HCT116 (cell line): ENCODE measurements at places on chromosomes 5 and 9.
A peak's percentile ranks its signal among the peaks of the same experiment; 100 is the strongest.

GRCh38 chr9:100441911-100442361 is 15.0 kb downstream of the MSANTD3 start:
- DNase-seq: no peak

DNA sequence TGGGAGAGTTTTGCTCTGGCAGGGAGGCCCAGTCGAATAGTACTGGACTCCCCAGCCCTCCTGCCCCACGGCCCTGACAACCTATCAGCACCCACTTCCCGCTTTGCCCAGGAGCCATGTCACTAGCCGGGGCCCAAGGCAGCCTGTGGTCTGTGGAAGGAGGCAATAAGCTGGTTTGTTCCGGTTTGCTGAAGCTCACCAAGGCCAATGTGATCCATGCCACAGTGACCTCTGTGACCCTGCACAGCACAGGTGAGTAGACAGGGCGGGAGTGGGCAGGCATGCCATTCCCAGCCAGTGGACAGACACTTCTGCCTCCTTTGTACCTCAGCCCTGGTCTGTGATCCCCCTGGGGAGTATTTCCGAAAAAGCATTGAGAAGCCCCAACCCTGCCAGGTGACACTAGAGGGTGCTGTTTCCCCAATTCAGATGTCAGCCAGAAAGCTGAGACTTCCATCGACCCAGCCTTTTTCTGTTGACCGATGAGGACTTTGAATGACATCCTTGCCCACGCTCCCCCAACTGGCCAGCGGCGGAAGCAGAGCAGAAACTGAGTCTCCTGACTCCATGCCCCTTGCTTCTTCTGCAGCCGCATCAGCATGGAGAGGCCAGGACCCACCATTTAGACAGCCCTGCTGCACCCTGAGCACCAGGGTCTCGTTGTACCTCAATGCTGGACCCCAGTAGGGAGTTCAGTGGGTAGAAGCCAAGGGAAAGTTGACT is 9.6 kb downstream of the PCYOX1L start:
- peak; percentile 79 for DNase-seq

DNA sequence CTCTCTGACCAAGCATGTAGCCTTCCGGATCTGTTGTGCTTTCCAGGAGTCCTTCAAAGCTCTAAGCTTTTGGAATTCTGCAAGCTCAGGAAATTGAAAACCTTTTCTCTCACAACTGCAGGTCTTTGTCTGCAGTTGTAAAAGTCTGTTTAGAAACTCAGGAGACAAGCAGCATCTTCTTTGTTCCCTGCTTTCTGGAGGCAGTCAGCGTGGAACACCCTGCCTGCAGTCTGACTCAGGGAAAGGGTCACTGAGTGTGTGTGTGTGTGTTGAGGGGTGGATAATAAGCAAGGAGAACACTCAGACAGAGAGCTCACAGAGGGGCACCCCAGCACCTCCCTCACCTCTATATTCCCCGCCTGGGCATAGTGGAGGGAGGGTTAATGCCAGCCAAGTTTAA is 29.1 kb downstream of the KCNIP1 start:
- no peak for DNase-seq

DNA sequence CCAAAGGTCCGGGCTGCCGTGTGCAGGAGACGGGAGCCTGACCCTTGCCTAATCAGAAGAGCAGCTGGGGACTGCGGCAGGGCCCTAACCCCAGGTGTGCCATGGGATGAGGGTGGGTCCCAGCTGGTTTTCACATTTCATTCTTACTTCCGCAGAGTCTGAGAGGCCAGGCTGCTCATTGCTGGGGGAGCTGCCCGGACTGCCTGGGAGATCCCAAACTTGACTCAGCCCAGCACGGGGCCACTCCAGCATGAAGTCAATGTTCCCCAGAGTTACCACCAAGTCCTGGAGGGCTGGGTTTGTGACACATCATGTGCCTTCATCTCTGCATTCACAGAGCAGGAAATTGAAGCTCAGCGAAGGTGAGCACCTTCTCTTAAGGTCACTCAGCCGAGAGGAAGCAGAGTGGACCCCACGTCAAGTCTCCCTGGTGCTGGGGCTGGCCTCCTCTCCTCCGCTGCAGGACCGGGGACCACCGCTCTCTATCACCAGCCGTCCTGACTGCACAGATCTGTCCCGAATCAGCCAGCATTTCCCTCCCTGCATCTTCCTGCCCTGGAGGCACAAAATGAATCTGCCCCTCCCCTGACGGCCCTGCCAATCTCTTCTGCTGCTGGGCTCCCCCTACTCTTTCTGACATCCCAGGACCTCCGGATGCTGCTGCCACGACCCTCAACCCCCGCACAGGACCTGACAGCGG is 54.6 kb upstream of the PHYKPL start:
- no peak for DNase-seq

- no peak for DNase-seq
Observed at GRCh38 chr9:23779220-23779619, 46.8 kb downstream of the ELAVL2 start.

DNA sequence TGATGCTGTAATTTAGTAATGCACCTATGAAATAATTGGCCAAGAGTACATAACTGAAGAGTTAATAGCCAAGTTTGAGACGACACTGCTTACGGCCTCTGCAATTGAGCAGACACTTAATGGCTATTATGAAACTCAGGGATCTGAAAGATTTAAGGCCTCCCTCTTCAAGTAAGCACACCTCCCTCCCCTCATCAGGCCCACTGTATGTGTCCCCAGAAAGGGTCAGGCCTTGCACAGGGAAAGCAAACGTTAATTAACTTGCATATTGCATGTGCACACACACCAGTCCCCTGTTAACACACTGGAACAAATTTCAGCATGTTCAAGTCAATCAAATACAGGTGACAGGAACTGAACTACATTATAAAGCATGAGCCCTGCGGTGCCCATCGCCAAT is 163.6 kb downstream of the SPOCK1 start:
- no peak for DNase-seq

DNA sequence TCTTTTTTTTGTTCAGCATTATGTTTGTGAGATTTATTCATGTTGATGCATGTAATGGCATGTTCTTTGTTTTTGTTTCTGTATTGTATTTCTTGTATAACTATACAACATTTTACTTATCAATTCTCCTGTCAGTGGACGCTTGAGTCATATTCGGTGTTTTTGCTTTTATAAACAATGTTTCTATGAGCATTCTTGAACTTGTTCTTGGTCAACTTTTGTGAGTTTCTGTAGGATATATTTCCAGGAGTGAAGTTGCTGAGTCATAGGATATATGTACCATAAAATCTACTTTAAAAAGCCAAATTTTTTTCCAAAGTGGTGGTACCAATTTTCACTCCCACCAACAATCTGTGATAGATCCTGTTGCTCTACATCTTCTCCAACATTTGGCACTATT is 104.8 kb downstream of the VCAN start:
- no peak for DNase-seq

DNA sequence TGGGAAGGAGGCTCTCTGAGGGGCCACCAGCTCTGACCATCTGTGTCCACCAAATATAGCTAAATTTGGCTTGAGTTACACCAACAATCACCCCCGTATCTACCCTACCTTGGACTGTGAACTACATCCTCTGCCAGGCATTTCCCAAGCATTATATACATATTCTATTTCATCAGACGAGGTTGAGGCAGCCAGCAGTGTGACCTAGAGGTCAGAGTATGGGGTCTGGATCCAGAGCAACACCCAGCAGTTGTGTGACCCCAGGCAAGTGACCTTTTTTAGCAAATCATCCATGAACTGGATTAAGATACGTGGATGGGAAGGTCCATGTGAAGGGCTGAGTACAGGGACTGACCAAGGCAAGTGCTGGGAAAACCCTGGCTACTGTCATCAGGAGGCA is 180.6 kb downstream of the HSPA4 start:
- no peak for DNase-seq

- no peak for DNase-seq
Observed at GRCh38 chr9:132991351-132992300, 13.1 kb downstream of the GFI1B start.

DNA sequence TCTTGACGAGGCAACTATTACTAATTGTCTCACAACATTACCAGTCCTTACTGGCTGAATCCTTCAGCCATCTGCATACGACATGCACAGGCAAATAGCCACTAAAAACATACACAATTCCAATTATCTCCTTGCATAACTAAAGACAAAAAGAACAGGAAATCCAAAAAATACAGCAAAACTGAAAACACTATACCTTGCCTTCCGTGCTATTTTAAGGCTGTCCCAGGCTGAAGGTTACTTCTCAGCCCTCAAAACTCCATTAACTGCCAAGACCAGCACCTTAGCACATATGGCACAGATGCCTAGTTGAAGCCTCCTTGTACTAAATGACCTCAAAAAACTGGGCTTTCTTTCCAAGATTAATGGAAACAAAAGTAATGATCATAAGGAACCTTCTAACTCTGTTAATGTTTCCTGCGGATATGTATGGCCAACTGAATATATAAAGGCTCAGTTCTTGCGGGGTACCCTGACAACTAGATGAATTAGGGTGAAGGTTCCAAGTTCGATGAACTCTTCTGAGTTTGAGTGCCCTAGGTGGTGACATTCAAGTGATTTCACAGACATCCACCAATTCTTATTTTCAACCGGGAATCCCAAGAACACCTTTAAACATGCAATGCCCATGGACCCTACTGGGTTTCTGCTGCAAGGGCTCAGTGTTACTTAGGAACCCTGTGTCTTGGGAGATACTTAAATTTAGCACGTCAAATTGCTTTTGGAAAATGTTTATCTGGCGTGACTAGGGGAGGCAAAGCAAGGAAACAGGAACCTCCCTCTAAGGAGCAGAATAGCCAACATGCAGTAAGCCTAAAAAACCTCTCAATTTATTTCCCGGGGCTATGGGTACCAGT is 455.3 kb downstream of the RAB3C start:
- DNase-seq: no peak

GRCh38 chr5:150397146-150397781 is 15.4 kb downstream of the CD74 start:
- DNase-seq: no peak

- peak; percentile 78 for DNase-seq
Observed at GRCh38 chr9:3863111-3863528, 337.3 kb upstream of the RFX3 start.

DNA sequence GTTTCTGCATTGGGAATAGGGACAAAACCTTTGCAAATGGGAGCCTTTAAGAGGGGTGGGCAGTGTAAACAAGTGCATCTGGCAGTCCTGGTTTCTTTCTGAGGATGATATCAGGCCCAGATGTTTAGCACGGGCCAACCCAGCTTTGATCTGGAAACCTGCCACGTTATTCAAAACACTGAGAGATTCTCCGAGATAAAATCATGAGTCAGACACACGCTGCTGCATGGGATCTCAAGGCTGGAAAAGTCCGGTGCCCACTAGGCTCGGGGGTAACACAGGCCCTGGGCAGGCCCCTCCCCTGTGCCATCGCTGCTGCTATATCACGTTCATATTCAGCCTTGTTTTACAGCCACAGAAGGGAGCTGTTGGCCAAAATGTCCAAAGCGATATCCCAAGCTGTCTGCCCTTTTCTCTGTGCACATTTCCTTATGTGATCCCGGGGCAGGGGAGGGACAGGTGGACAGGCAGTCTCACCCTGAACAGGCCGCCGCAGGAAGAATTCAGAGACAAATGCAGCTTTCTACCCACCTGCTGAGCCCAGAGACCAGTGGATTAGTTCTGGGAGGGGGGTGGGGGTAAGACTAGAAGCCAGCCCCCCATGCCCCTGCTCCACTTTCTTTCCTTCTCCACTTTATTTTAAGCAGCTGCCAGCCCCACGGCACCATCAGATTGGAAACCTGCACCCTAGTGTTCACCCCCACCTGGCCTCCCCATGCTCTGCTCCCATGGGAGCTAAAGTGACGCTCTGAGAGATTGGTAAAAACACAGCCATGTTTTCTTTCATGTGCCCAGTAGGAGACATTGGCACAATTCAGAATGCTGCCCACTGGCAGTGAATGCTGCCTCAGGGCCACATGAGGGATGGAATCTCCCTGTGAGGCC is 63.1 kb downstream of the TMOD1 start:
- no peak for DNase-seq

DNA sequence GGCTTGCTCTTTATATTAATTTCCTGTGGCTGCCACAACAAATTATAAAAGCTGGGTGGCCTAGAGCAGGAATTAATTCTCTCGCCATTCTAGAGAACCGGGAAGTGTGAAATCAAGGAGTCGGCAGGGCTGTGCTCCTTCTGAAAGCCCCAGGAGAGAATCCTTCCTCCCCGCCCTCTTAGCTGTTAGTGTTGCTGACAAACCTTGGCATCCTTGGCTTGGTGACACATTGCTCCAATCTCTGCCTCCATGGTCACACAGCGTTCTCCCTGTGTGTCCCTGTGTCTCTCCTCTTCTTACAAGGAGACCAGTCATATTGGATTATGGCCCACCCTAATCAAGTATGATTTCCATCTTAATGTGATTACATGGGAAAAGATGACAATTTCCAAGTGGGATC is 55.9 kb upstream of the NEURL1B start:
- DNase-seq: no peak

- no peak for DNase-seq
Observed at GRCh38 chr9:111058166-111058565, 19.9 kb upstream of the LPAR1 start.
